ELR (cell line): ENCODE measurements at places on chromosomes 12 and 14.

- peak; percentile 67 for DNase-seq
Observed at GRCh38 chr12:116708826-116709756, 28.8 kb downstream of the SPRING1 start.

GRCh38 chr14:74615735-74616134 lies 3.7 kb upstream of the LTBP2 start:
- no peak for DNase-seq

GRCh38 chr12:28936221-28936620 lies 212.9 kb upstream of the FAR2 start:
- no peak for DNase-seq

GRCh38 chr14:76929927-76930326 lies 98.6 kb downstream of the IRF2BPL start:
- DNase-seq: no peak

DNA sequence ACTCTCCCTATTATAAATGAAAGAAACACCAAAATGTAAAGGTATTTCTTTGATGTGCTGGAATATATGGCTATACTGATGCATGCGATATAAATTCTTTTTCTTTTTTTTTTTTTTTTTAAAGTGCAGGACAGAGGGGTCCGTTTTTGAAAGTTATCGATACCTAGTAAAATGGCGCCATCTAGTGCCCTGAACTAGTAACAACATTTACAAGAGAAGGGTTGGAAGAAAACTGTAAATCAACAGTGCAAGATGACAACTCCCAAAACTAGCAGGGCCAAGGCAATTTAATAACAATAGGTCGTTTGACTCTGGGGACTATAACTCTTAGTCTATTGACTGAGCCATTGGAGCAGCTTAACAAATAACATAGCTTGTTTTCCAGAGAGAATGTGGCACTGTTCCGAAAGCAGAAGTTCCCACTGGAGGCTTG lies 137.7 kb downstream of the SPTSSA start:
- DNase-seq: peak; percentile 64

DNA sequence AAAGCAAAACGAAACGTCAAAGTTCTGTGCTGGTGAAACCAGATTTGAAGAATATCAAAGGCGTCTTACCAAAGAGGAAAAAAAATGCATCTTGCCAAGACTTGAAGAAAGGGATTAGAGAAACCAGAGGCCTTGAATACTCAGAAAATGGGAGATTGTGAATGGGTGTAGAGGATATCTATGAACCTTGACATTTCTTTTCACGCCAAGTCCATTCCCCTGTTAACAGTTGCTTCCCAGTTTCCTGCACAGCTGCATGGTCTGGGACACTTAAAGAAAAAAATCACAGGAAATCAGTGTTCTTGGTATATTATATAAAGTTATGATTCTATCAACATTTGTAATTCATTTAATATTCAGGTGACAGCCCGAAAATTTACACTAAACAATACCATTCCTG lies 1.4 kb upstream of the GTF2A1 start:
- DNase-seq: no peak

DNA sequence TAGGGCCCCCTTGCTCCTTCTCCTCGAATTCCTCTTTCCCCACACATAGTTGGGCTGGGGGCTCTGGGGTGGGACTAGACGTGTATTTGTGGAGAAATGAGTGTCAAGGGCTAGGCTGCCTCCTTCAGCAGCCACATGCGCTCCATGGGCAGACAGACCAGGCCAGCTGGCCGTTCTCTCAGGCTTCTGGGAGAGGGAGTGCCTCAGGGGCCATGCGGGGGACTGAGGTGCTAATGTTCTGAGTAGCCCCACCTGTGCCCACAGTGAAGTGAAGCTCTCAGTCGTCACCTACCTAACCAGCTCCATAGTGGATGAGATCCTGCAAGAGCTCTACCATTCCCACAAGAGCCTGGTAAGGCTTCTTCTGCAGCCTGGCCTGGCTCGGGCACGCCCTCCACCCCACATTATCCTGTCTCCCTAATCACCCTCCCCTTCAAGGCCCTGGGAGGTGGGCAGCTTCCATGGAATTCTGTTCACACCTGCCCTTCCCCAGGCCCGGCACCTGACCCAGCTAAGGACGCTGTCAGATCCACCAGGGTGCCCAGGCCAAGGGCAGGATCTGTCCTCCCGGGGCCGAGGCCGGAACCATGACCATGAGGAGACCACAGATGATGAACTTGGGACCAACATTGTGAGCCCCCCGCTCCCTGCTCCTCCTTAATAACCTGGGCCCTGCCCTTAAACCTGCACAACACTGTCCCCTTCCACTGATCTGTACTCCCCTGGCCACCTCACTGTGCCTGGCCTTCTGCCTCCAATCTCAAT lies 9.0 kb upstream of the CPNE6 start:
- DNase-seq: no peak

- DNase-seq: peak; percentile 68
Observed at GRCh38 chr12:76250256-76250655, 98.0 kb downstream of the BBS10 start.

- no peak for DNase-seq
Observed at GRCh38 chr12:1819571-1819970, 794 bp upstream of the LRTM2 start.

DNA sequence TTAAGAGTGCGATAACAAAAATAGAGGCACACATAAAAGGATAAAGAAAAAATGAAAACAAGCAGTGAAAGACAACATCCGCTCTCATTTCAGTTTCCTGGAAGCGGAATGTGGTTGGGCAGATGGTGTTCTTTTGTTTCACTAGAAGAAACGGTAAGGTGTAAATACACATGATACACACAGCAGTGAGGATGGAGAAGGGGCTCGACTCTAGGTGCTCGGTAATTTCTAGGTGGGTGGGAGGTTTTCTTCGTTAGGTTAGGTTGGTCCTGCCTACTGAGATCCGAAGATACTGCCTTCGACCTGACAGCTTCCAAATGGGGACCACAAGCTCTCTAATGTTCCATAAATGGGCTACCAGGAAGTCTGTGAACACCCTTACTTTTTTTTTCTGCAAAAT lies 1082.5 kb downstream of the BCL11B start:
- no peak for DNase-seq
